Stimulated activated CD4-positive, alpha-beta T cell treated with anti-CD3 and anti-CD28 coated beads, Interleukin-12 subunit alpha, Interleukin-12 subunit beta, amount 100 ng/mL, for 48 hours (primary cell): ENCODE measurements at places on chromosomes 3 and 15.

DNA sequence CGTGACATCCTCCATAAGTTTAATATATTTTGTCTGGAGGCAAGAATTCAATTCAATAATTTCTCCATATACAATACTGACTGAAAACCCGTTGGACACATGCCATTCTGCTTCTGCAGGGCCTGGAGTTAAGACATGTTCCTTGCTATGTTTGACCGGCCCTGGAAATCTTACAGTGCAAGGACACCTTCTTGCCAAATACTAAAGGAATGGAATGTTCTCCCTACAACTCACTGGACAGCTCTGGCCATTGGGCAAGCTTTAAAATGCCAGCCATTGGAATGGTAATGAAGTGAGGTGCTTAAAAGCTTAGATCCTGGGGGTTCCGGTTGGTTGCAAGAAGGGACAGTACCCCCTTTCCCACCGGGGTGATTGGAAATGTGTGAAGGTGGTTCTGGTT, 329.8 kb upstream of the PROK2 start:
- DNase-seq = no peak

DNA sequence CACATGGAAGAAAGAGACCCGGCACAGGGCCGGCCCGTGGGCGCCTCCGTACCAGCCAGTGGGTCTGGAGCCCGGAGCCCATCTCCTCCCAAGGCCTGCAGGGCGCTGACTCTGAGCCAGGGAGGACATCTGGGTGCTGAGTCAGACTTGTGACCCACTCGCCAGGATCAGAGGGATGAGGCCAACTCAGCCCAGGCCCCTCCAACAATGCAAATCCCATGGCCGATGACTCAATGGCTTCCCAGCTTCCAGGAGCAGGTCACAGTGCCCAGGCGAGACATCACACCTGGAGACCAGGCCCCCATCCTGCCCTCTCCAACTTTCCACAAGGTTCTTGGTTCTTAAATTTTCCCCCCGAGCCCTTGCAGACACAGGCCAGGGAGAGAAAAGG, 95.1 kb downstream of the LRIG1 start:
- DNase-seq = no peak

DNA sequence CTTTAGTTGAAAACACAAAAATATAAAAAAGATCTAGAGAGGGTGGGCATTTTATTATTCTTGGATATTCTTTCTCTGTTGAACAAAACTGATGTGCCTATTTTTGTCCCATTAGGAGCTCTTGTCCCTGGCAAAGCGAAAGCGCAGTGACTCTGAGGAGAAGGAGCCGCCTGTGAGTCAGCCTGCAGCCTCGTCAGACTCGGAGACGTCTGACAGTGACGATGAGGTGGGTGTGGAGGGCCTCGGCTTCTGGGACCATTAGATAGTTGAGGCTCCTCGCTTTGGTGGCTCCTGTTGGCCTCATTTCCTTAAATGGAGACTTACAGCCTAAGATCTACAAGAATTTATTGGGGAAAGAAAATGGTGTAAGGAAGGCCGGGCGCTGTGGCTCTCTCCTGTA, 21.3 kb downstream of the RTF1 start:
- DNase-seq = no peak

DNA sequence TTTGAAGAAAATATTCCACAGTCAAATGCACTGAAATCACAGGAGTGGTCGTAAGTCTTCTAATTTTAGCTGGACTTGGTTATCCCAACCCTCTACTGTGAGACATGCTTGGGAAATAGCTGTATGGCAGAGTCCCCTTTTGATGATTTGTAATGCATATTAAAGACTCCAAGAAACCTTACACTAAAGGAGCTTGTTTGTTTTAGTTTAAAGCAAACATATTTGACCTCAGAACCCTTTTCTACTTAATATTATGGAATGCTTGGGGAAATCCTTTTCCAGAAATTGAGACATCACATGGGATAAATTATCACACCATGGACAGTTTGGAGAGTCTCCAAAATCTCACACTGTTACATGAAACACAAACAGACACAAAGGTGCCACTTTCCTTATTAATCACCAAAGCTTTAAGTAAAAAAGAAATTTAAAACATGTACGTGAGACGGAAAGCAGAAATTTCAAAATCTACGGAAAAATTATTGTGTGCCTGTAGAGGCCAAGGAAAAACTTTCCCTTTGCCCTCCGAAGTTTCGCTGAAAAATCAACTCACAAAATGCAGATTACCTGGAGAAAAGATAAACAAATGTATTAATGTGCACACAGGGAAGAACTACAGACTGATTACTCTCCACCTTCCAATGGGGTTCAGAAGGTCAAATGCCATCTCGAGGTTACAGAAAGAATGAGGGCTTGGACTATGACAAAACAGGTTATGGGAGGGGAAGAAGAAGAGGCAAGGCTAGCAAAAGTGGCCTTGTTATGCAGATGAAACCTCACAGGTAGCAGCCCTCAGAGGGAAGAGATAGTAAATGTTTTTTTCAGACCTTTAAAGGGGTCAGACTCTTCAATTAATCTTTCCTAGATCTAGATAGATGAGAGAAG, 7.0 kb upstream of the CPB1 start:
- no peak for DNase-seq

DNA sequence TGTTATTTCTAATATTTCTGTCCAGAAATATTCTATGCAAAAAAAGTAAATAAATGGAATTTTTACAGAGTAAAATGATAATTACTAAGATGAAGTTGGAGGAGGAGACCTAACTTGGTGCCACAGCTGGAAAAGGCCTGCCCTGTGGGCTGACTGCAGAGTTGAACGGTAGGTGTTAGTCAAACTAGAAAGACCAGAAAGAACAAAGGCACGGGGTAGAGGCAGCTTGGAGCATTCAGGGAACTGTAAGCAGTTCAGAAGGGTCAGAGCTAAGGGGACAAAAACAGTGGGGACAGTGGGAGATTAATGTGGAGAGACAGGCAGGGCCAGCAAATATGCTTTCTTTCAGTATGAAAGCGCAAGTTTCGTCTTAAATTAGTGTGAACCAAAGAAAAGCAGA, 39.3 kb upstream of the PTPRG start:
- DNase-seq = no peak

DNA sequence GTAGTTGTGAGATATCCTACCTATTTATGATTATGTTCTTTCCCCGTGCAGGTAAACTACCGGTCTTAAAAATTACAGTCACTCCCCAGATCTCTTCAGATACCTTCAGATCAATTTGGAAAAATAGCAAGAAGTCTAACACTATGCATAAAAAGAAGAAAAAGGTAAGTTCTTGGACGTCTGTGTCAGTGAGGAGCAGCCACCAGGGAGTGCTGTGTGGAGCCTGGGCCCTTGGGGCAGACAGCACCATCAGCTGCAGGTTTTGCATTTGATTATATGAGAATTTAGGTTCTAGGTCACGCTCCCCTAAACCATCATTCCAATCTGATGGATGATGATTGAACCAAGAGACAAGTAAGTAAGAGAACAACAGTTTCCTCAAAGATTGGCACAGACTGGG, 8.9 kb upstream of the RNF7 start:
- DNase-seq = no peak

GRCh38 chr3:121481106-121481880, 64.5 kb downstream of the POLQ start:
- no peak for DNase-seq

DNA sequence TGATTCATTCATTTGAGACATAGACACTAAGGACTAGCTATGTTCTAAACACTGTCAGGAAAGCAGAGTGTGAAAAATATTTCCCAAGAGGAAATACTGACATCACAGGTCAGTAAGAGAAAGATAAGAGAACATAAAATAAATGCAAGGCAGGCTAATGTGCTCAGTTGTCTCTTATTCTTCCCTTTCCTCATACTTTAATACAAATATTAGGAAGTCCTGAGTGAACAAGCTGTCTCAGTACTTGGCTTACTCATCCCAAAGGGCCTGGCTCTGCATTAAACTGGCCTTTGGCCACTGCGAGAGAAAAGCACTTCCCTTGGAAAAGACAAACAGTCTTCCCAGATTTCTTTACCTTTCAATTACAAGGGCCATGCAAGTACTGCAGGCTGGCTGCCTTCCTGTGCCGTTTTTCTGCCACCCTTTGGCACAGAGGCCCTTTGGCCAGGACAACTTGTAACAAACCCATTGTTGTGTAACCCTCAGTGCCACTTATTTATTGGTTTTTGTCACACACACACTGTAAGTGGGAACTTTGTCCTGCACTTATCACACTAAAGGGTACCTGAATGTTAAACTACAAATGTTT, 31.7 kb downstream of the EDC3 start:
- DNase-seq = no peak

DNA sequence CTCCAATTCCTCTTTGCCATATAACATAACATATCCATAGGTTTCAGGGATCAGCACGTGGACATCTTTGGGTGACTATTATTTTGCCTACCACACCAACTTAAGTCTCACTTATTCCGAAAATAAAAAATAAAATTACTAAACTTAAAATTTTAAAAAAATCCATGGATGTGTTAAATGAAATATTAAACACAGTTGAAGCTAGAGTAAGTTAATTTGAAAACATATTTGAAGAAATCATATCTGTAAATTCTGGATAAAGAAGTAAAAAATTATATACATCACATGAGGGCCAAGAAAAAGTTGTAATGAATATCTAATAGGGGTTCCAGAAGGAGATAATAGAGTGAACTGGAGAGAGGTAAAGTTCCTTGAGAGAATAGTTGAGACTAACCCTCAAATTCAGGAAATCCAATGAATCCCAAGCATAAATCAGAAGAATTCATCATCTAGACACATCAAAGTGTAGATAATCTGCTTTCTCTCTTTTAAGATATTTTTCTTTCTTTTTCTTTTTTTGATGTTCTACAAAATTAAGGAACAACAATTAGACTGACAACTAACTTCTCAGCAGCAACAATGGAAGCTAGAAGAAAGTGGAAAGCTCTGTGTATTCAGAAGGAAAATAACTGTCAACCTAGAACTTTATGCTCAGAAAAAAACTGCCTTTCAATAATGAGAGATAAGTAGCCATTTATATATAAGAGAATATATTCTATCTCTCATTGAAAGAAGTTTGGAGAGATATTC, 147.4 kb downstream of the ABHD5 start:
- no peak for DNase-seq

- DNase-seq = no peak
Observed at GRCh38 chr15:26323566-26323965, 449.3 kb downstream of the GABRB3 start.

DNA sequence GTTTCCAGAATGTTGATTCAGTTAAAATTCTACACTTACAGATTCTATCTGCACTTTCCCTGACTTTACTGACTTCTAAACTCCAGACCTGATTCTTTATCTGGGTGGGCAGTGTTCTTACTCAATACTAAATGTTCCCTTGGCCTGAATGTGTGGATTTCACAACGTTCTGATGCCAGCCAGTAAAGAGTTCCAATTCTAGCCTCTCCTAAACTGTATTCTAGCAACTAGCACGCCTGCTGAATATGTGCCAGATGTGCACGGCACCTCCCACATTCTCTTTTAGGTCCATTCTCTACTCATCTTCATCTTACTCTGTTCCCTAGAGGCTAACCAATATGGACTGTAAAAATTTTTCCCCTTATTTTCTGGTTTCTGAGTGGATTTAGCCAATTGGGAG, 479.5 kb upstream of the AGTR1 start:
- no peak for DNase-seq

DNA sequence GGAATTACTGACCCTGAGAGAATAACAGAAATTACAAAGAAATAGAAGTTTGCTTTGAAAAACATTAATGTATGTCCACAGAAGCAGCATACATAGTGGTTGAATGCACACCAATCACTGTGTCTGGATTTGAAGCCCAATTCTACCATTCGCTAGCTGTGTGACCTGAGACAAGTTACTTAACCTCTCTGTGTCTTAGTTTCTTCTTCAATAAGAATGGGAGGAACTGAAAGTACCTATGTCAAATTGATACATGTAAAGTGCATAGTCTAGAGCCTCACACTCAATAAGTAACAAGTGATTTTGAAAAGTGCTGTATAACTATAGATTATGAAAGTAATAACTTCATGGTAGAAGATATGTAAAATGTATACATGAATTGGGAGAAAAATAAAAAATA, 457.8 kb downstream of the FOXP1 start:
- DNase-seq = no peak

GRCh38 chr3:106860182-106860581, 517.1 kb upstream of the CCDC54 start:
- no peak for DNase-seq

GRCh38 chr15:45157974-45158373, 28.2 kb downstream of the DUOX1 start:
- DNase-seq = no peak

- no peak for DNase-seq
Observed at GRCh38 chr3:29169451-29169850, 111.4 kb upstream of the RBMS3 start.

GRCh38 chr3:78762121-78762520, 1005.7 kb downstream of the ROBO1 start:
- no peak for DNase-seq

DNA sequence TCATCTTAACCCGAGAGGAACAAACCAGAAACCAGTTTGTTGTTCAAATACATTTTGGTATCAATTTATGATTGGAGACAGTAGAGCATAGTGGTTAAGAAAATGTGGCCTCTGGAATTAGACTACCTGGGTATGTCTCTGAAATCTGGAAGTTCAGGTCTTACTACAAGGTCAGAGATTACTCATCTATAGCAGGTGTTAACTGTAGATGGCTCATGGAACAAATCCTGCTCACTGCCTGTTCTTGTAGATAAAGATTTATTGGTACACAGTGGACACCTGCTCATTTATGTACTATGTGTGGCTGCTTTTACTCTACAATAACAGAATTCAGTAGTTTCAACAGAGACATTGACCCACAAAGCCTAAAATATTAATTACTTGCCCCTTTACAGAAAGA, 413.3 kb downstream of the CNTN6 start:
- no peak for DNase-seq

GRCh38 chr15:64897345-64897985, 14.2 kb upstream of the ANKDD1A start:
- DNase-seq = no peak

DNA sequence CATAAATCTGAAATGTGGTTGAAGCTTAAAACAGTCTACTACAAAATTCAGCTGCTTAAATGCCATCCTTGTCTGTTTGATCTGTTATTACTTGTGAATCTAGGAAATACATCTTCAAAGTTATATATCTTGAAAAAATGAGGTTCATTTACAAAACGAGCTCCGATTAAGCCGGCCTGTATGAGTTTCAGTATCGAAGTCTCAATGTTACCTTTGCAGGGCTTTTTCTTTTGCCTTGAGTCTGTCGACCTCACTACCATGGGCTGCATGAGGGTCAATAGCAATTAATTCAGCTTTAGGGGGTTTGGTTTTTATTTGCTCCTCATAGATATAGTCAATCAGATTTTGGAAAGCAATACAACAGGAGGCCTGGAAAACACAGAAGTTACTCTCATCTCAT, 23.2 kb downstream of the ERICH6 start:
- DNase-seq = no peak

DNA sequence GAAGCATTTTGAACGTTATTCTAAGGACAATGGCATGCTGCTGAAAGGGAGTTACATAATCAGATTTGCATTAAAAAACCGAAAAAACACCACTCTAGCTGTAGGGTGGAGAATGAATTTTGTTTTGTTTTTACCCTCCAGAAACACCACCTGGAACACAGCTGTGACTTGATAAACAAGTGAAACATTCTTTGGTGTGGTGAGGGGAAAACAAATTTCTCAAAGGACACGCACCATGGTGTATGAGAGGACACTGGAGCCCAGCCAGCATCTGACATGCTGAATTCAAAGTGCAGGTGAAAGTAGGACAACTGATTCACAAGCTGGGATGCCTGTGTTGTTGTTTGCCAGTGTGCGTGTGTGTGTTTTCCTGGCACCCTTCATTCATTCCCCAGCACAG, 554.5 kb upstream of the TBL1XR1 start:
- DNase-seq = no peak

GRCh38 chr3:122947196-122947595, 80.4 kb downstream of the SEMA5B start:
- DNase-seq = no peak

- no peak for DNase-seq
Observed at GRCh38 chr15:63968122-63968524, 78.2 kb downstream of the DAPK2 start.
